Naive B cell (primary cell): ENCODE measurements at places on chromosomes 3 and 15.

DNA sequence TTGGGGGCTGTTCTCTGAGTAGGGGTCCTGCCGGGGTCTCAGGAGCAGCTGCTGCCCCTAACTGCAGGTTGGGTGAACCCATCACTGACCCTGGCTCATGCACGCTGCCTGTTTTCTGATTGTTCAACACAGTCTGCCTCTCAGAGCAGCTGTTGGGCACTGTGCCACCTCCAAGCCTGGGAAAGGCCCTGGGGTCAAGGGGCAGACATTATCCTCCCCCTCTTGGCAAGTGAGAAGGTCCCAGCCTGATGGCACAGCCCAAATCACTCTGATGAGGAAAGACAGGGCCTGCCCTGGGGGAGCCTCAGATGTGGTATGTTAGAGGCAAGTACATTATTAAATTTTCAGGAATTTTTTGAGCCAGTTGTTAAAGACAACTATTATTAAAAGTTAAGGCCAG lies 14.1 kb upstream of the GNAT1 start:
- no peak for DNase-seq

GRCh38 chr3:69642606-69643005 lies 96.7 kb upstream of the MITF start:
- no peak for DNase-seq

DNA sequence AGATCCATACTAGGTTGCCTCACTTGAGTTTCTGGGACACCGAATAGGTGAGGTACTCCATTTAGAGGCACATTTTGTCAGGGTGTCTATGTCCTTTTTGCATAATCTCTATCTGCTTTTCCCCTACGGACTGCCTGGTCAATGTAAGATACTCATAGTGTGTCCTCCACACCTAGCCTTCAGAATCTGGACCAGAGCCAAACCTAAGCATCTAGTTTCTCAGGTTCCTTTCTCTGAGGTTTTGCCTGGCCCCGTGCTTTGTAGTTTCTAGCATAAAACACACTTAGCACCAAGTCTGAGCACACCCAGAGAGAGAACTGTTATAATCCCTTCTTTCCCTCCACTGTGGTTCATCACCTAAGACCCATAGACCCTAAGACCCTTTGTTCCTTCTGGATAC lies 105.9 kb upstream of the MLF1 start:
- no peak for DNase-seq

GRCh38 chr15:57323806-57324589 lies 52.3 kb upstream of the CGNL1 start:
- DNase-seq = no peak

- no peak for DNase-seq
Measured at GRCh38 chr15:94004697-94005096, 226.7 kb upstream of the MCTP2 start.

- no peak for DNase-seq
Measured at GRCh38 chr3:100662113-100662823, 47.0 kb upstream of the TFG start.

GRCh38 chr15:90545095-90545494 lies 15.4 kb downstream of the CRTC3 start:
- DNase-seq = no peak

DNA sequence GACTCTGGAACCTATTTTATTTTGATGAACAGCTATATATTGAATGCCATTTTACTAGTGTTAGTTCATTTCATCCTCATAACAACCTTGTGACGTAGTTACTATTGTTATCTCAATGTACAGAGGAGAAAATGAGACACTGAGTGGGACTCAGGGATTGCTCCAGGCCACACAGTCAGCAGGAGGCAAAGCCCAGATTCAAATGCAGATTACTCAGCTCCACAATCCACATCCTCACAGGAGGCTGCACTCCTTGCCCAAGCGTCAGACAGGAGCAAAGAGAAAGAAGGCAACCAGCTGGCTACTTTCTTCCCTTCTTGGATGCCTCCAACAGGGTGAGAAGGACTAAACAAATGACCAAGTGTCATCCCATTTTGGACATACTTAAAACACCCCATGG lies 92.0 kb upstream of the CCDC54 start:
- DNase-seq = no peak

DNA sequence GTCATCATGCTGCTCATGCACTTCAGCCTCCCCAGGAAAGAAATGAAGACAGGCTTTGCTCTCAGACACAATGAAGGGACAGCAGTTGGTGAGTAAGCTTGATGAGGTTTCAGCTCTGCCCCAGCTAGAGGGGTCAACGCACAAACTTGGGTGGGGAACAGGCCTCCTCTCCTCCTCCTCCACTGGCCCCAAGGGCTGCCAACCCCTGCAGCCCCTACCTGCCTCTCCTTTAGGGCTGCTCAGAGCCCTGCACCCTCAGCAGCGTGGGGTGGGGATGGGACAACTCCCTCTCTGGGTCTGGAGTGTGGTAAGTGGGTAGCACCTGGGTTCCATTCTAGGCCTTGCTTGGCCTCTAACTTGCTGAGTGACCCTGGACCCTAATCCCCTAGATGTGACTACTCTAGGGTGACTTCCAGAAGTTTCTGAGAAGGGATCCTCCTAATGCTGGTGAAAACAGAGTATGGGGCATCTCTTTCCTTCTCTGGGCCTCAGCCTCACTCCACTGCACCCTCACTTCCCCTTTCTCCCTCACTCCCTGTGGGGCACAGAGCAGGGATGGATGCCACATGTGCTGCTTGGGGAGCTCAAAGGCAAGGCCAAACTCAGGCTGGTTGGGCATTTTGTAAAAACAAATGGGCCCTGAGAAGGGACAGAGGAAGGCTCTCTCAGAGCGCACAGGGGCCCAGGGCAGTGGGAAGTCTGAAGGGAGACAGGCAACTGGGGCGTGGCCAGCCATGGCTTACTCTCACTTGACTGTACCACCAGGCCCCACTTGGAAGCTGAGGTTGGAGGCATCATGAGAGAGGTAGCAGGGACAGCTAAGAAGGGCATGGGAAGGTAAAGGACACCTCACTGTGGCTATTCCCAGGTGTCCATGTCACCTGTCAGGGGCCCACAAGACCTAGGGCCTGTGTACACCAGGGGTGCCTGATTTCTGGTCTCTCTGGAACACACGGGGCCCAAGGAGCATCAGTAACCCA lies 64.0 kb downstream of the SYNM start:
- DNase-seq = no peak

DNA sequence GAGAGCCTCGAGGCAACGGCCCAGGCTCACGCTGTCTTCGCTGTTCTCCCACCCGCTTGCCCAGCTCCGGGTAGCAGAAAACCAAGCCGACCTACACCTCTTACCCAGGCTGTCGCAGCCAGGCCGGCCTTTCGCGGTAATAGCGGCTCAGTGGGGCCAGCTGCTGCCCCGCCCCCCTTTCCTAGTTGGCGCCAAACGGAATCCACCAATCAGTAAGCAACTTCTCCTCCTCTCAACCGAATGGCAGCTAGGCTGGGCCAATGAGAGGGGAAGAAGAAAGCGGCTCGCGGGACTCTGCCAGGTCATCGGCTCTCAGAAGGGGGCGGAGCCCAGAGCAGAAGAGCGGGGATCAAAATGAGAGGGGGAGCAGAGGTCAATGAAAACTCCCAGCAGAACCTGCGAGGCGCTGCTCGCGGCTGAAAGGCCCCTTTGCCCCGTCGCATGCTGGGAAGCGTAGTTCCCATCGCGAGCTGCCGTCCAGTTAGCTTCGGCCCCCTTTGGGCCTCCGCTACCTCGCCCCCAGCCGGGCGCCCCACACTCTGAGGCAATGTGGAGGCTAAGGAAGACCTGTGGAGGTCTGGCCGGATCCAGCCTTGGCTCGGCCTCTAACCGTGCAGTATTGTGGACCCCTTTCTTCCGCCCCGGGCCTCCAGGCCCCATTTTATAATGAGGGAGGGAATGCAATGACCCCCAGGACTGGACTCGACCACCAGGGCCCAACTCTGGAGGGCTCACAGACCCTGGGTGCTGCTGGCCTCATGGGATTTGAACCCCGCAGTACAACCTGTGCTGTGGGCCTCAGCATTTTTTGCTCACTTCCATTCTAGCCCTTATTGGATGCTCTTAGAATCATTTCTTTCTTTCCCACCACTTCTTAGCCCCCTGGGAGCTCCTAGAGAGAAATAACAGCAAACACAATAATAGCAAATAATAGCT lies at the start of gene CDC25A:
Gene CDC25A, minus strand, starts transcription at position 152 of the 936 bp plus-strand sequence. CDS start 470 bp downstream, outside the sequence.
- peak; percentile 93 for DNase-seq

- DNase-seq = no peak
Measured at GRCh38 chr3:6079011-6079410, 781.9 kb upstream of the GRM7 start.

GRCh38 chr3:143720381-143720780 lies 127.9 kb downstream of the SLC9A9 start:
- no peak for DNase-seq

DNA sequence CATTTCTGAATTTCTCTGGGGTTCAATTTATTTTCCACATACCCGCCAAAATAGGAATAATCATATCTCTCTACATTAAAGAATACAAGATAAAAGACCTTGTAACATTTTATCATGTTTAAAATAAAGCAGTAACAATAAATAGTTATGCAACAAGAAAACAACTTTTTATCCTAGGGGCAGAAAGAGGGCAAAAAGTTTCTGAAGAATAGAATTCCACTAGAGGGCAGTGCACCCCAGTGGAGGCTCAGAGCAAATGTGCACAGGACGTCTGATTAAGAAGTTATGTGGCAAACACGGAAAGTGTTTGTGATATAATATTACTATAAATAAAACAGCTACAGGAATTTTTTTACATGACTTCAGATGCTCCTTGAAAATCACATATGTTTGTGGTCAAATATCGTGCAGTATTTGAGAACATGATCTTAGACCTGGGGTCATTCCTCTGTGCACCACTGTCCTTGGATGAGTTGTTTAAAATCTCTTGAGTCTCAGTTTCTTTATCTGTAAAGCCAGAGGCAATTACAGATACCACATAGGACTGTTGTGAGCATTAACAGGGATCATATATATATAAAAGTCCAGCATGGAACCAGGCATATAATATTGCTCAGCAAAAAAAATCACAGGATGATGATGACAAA lies 13.2 kb upstream of the PIK3R4 start:
- DNase-seq = peak; percentile 43

GRCh38 chr3:67642734-67643133 lies 11.7 kb downstream of the SUCLG2 start:
- DNase-seq = no peak
